ENCODE measurements at places on chromosomes 7 and 10.

DNA sequence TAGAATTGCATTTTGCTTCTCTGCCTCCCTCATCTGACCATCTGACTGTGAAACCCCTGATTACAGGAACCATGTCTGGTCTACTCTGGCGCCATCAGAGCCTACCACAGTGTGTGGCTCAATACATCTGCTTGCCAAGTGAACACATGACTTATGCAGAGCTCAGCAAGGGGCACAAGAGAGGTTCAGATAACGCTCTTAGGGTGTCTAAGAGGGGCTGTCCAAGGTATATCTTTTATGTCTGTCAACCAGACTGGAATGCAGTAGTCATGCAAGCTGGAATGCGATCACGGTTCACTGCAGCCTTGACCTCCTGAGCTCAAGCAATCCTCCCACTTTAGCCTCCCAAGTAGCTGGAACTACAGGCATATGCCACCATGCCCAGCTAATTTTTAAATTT lies 10.3 kb upstream of the RRP12 start:
- no peak for DNase-seq

DNA sequence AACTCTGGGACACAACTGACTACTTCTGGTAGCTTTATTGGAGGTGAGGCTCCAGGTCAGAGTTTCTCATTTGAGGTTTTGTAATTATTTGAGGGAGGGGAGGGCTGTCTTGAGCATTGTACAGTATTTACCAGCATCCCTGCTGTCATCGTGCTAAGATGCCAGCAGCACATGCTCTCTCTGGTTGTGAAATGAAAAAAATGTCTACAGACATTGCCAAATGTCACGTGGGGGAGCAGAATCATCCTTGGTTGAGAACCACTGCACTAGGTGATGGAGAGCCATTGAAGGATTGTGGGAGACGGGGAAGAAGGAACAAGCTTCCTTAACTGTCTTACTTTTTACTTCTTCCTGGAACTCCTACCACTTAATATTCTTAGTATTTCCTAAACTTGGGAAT lies 5.0 kb downstream of the SEPTIN7 start:
- DNase-seq, result no peak

DNA sequence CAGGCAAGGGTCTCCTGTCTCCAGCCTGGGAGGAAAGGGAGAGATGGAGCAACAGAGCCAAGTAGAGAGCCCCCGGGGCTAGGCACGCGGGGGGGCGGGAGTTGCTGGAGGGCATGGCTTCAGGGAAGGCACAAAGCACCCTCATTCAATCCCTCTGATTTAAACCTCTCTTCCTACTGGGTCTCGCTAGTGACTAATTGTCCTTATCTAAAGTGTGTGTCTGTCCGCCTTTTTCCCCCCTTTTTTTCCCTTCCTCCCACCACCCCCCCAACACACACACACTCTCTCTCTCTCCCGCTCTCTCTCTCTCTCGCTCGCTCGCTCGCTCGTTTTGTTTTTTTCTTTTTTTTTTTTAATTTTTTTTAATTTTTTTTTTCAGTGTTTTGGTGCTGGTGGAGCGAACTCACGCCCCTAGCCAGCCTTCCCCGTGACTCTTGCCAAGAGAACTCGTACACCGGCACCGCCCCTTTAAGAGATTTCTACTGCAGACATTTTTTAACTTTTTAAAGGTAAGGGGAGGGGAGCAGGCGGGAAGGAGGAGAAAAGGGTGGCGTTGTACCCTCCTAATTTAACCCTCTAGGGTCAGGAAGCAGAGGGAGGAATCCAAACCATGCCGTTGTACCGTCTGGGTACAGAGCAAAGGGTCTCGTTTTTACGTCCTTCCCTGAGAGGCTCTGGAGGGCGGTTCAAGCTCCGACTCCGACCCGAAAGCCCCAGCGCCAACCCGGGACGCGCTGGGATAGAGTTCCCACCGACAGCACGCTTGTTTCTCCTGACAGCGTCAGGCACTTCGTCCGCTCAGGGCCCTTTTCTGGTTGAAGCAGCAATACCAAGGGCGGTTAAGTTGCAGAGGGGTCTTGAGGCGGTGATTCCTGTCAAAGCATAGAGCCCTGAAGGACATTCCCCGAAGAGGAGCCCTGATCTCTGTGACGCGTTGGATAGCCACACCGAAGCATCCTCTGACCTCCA lies at the start of gene HPSE2:
Gene HPSE2, minus strand, starts transcription at position 195 of the 969 bp plus-strand sequence.
- no peak for DNase-seq

DNA sequence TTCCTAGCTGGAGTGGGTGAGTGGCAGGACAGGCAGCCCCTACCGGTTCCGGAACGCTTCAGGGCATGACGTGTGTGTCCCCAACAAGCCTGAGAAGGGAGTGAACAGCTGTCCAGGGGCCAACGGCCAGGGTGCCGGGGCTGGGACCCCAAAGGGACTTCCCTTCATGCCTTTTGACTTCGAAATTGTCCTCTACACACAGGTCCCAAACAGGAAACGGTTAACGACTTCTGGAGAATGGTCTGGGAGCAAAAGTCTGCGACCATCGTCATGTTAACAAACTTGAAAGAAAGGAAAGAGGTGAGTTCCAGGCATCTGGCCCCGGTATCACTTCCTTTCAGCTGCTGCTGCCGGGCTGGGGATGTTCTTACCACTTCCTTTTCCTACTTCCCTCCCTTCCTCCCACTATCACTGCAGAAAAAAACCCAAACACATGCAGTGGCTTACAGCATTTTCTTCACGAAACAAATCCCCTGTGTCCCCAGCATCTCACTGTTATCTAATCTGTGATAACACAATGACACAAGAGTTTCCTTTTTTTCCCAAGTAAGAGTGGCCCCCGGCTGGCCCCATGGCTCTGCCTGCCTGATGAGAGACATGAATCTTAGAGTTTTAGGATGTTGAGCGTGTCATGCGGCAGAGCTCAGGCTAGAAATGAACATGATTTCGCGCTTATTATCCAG lies 63.2 kb downstream of the MKI67 start:
- no peak for DNase-seq

DNA sequence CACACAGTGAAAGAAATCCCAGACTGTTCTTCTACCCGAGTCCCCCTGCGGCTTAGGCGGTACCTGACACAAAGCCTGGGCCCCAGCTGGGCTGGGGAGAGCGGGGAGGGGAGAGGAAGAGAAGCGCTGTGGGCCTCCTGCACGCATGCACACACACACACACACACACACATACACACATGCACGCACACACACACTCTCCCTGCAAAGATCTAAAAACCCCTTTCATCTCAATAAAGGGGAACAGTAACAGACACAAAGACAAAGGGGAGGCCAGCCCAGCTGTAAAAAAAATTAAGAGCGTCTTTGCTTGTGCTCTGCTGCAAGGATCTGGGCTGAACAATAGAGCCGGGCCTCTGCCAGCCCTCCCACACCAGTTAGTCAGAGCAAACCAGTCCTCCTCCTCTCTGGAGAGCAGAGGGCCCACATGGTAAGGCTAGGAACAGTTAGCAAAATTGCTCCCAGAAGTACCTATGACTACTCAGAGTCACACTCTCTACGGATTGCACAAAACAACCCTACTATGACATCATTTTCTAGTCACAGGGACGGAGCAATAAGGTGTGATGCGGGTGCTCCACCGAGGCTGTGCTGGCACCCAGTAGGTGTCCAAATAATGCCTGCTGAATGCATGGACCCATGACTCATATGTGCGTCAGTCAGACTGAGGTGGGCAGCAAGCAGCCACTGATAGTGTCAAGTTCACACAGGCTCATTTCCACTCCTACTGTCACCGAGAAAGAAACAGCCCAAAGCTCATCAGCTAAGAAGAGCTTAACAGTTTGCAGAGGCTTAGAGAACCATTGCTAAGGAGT lies 9.2 kb downstream of the ITPRIP start:
- DNase-seq, result no peak

DNA sequence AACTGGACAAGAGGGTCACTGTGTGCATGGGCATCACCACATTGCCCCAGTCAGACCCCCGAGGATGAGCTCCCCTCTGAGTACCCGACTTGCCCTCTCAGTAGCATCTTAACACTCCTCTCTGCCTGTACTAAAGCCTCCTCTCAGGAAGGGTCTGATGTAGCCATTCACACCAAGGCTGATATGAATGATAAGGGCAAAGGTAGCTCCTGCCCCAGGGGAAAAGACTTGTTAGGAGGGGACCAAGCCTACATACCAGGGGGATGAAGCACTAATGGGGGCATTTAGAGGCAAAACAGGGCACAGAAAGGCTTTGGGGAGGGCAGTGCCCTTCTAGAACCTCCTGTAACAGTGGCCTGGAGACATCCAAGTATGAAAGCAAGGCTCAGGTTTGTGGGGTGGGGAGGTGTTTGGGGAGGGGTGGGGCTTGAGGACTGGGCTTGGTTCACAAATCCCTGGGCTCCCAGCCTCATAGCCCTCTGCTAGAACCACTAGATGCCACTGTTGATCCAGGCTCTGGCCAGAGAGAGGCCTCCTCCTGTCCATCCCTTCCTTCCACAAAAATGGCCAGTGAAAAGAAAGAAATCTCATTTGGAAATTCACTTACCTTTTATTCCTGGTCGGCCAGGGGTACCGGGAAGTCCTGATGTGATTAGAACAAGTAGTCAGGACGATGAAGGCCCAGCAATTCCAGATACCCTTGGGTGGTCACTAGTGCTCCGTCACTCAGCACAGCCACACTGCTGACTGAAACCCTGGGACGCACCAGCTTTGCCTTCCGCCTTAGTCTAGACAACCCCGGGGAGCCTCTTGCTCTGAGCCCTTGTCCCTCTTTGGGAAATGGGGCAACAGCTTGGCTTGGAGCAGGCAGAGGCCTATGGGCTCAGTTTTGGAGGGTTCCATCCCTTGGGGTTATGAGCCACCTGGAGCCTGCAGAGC lies 40.3 kb downstream of the COL17A1 start:
- no peak for DNase-seq

DNA sequence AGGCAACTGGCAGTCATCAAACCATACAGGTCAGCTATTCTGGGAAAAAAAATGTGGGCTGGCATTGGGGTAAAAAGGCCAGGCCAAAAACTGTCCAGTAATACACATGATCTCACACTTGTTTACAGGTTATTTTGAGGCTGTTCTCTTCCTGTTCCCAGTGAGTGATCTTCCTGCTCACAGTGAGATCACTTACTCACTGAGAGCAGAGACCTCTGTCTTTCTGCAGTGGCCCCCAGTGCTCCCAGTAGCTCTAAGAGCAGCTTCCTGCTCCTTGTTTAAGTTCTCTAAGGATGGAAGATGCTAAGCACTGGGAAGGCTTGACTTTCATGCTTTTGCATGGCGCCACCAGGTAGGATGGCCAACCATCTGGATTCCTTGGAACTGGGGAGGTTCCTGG lies 93.5 kb upstream of the KIAA1217 start:
- no peak for DNase-seq

GRCh38 chr10:8233049-8233448 lies 178.6 kb downstream of the GATA3 start:
- DNase-seq, result no peak

GRCh38 chr10:10361301-10361885 lies 656.3 kb upstream of the CELF2 start:
- no peak for DNase-seq

- no peak for DNase-seq
Measured at GRCh38 chr7:134731616-134732015, 47.8 kb upstream of the CALD1 start.

DNA sequence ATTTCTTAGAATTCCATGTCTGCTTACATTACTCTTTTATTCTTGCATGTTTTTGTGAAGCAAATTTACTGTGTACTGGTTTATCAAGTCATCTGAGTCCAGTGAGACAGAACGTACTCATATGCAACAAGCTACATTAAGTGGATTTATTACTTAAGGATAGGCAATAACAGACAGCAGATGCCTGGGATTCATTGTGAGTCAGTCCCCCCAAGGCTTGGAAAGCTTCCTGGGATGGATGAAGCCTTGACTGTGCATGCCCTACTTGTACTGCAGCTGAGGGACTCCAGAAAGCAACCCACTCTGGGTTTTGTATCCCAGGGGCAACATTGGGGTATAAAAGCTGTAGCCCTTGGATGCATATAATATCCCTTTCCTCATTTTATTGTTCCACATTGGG lies 113.4 kb upstream of the RAB18 start:
- DNase-seq, result no peak

DNA sequence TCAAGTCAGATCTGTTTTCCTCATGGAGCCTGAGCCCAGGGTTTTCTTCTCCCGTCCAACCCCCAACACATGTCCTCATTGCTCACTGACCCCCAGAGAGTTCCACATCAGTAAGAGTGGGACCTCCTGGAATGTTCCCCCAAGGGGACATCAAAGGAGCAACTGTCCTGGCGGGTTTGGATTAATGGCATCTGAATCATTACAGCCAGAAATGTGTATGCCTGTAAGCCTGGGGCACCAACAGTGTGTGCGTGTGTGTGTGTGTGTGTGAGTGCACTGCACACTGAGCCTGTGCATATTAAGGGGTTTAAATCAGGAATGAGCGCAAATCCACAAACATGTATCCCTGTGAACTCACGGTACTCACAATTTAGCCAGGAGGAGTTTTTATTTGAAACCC lies 222.3 kb downstream of the PLXNA4 start:
- DNase-seq, result no peak
